ENCODE measurements at places on chromosomes 5 and 9.

- DNase-seq, result no peak
These were observed 132.8 kb upstream of the MPDZ start for GRCh38 chr9:13412331-13412730.

DNA sequence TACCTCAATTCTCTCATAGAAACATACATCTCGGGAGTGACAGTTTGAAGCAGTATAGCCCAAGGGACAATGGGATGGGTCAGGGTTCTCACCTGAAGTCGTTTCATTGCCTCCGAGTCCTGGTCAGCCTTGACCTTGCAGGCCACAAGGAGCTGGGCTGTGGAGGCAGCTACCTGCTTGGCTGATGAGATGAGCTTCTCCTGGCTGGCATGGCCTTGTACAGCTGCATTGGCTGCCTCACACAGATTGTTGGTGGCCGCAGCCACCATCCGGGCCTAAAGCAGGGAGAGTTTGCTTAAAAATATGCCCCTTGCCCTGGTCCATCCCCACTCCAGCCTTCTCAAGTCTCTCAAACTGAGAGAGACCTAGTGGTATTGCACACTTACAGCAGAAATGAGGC lies 8.5 kb upstream of the TPM2 start:
- DNase-seq, result no peak

GRCh38 chr5:38497946-38498345 lies 58.5 kb downstream of the LIFR start:
- no peak for DNase-seq

GRCh38 chr5:173395257-173395932 lies 67.2 kb upstream of the STC2 start:
- DNase-seq, result no peak
